ENCODE measurements at places on chromosomes 2 and 18.

DNA sequence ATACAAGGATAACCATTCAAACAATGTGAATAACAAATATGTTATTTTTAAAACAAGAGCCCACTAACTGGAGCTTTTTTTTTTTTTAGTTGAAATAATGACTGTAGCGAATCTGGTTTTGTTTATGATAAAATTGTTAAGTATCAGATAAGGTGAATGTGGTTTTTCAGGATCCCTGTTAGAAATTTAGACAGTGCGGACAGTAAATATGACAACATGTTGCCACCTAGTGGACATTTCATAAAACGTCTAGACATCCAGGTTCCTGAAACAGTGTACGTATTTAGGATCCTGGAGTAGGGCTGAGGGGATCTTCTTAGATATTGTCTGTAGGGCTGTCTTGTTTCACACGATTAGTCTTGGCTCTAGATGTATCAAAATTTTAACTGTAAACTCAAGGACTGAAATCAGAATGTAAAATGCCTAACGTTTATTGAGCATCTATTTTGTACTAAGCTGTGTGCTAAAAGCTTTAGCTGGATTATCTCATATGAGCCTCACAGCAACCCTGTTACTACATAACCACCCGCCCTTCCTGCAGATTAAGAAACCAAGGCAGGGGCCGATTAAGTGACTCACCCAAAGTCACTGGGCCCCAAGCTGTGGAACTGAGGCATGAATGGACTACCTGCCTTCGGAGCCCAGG lies 23.9 kb upstream of the CCDC68 start:
- DNase-seq, result no peak

DNA sequence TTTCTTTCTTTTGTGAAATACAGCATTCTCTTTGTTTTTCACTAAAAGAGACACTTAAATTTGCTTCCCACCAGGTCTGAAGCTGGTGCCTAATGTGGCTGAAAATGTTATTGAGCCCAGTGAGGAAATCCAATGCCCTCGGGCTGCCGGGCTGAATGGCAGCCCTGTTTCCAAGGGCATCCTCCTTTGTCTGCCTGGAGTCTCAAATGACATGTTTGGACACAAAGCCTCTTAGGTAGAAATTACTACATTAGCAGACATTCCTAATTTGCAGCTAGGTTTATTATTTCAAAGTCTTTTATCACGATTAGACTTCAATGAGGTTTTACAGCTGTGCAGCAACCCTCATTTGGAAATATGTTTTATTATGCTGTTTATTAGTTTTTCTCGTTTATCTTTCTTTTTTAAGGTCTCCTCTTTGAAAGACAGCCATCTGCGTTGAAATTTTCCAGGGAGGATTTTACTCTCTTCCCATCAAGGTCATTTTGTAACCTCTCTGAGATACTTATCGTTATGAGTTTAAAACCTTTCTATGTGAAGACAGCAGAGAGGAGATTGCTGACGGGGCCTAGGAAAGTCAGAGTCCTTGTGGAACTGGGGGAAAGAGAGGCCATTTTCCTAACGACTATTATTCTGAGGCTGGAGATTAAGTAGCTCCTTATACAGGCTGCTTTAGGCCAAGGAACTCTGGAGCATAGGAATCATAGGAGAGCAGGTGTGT lies 59.0 kb upstream of the ZNF532 start:
- peak; percentile 90 for DNase-seq

- DNase-seq, result no peak
Observed at GRCh38 chr2:53530126-53530525, 237.5 kb upstream of the CHAC2 start.

DNA sequence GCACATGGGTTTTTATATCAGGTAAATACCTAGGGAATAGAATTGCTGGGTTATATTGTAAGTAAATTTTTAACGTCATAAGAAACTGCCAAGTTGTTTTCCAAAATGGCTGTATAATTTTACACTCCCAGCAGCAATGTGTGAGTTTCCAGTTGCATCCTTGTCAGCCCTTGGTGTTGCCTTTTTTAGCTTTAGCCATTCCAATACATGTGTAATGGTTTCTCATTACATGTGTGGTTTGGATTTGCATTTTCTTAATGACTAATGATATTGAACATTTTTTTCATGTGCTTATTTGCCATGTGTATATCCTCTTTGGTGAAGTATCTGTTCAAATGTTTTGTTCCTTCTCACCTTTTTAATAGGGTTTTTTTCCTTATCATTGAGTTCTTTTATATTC lies 70.8 kb downstream of the ABI2 start:
- DNase-seq, result no peak

- DNase-seq, result no peak
Observed at GRCh38 chr2:181916726-181917718, 25.5 kb downstream of the ITPRID2 start.

DNA sequence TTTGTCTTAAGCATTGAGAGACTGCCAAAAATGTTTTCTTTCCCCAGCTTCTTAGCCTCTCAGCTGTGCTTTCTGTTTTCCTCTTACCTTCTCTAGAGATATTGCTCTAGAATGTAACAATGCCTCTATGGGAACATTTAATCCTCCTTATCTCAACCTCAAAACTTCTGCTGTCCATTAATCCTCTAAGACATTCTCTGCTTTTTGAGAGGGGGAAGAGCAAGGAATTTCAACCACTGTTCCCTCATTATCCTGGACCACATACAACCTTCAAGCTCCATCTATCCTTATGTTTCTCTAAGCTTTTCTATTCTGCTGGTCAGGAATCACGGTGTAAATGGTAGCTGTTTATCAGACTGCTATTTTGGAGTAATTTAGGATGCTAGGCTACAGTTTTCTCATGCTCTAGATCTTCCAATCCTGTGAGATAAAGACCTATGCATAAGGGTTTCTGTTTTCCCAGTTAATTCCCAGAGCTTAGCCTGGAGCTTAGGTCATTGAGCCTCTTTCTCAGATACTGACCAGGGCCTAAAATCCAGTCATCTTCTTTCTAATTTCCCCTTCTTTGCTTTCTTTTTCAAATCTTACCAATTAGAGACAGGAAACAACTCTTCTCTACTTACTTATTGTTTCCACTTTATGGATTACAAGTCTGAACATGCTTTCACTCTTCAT lies 282.0 kb downstream of the CALCRL start:
- DNase-seq, result no peak

DNA sequence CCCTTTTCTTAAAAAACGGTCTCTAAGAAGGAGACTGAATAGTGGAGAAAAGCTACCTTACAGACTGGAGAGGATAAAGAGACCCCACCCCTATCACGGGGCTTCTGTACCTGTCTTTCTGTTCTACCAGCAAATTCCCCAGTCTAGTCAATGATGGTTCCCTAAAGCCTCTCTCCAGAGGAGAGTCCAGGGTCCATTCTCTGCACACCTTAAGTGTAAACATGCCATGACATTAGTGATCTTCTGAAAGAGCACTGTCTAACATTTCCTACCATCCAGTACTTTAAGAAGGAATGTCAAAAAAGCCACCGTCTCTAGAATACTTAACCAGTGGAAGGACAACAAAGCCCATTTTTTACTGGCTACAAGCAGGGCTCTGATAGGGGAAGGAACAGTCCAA lies 17.0 kb upstream of the ERCC3 start:
- DNase-seq, result no peak

DNA sequence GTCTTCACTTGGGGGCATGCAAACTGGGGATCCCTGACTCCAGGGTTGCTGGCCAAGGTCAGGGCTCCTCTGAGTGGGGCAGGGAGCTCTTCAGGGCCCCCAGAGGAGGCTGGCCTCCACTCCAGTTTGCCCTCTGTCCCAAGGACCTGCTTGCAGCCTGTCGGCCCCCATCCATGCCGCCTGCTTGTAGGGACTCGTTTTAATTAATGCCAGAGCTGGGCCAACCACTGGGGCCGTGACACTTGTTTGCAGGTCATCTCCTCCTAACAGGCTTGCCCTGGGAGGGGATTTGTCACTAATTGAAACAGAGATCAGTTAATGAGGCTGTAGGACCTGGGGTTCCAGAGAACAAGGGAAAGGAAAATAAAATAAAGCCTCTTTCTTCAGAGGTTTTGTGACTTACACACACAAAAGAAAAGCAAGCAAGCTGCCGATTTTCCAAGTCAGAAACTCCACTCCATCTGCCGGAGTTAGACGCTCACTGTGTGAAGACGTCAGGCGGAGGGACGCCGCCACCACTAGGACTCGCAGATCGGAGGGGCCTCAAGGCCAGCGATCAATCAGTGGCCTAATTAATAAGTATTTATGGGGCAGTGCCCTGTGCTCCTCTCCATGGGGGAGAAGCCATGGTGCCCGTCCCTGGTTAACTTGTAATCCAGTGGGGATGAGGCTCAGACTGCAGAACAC lies 75.9 kb downstream of the SFXN5 start:
- no peak for DNase-seq

- DNase-seq, result no peak
Observed at GRCh38 chr18:12699747-12700146, 2.8 kb downstream of the CEP76 start.

GRCh38 chr2:59779571-59779970 lies 773.9 kb downstream of the BCL11A start:
- DNase-seq, result no peak

- DNase-seq, result no peak
Observed at GRCh38 chr2:143754742-143755141, 625.5 kb downstream of the ARHGAP15 start.

DNA sequence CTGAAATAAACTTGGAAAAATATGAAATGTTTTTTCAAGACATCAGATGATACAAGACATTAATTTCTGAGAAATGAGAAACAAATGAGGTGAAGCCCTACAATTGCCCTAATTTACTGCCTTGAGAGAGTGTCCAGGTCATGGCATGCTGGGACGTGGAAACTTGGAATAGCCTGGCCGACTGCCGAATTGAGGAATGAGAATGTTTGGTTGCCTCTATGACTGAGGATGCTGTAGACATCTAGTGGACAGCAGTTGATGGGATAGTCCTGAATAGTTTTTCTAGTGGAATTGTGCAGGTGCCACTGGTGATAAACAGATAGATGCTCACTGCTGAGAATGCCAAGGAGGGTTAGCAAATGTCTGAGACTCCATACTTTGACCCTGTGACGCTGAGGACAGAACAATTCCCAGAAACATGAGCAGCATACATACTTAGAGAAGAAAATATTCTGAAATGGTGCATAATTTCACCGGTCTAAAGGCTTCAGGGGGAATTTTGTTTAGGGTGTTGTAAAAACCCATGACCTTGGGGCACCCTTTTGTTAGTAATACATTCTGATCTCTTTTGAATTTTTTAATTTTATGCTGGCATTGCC lies 56.5 kb upstream of the CWC22 start:
- no peak for DNase-seq

DNA sequence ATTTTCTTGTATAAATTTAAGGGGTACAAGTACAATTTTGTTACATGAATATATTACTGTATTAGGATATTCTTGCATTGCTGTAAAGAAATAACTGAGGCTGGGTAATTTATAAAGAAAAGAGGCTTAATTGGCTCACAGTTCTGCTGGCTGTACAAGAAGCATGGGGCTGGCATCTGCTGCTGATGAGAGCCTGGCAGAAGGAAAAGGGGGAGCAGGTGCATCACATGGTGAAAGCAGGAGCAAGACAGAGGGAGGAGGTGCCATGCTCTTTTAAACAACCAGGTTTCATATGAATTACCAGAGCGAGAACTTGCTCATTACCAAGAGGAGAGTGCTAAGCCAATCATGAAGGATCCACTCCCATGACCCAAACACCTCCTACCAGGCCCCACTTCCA lies 399.5 kb upstream of the RAB6C start:
- no peak for DNase-seq

GRCh38 chr2:148065936-148066335 lies 45.0 kb downstream of the MBD5 start:
- DNase-seq, result no peak

DNA sequence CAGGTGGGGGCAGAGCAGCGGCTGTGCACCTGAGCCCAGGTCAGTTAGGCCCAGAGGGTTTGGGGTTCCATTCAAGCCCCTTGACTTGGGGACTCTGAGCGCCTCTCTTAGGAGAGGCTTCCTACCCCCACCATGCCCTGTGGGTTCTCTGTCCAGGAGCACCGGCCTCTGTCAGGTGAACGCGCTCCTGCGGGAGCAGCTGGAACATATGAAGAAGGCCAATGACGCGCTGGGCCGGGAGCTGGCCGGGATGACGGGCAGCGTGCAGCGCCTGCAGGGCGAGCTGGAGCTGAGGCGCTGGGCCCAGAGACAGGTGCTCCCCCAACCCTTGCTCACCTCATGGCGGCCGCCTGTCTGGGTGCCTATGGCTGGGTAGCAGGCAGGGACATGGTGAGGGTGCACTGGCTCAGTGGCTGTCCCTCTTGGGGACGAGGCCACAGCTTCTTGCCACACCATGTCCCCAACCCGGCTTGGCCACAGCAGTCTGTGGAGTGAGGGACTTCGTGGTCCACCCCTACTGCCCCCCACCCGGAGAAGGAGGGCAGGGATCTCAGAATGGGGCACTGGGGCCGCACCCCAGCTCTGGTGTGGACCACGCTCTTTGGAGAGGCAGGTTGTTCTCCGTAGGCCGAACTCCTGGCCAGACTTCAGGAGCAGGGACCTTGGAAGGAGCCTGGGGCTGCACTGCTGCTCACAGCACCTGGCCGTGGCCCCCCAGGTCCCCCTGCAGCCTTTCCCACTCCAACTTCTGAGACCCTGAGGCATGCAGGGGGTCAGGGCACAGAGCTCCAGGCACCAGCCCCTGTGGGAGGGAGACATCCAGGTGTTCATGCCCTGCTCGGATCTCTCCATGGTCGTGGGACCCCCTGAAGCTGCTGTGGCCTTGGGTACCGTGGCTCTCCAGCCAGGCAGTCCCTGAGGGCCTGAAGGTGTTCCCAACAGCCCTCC lies 19.7 kb downstream of the CROCC2 start:
- no peak for DNase-seq

- DNase-seq, result no peak
Observed at GRCh38 chr2:172083628-172084394, 1.5 kb upstream of the DLX1 start.

GRCh38 chr2:112812318-112813267 lies 24.0 kb downstream of the IL1B start:
- no peak for DNase-seq

DNA sequence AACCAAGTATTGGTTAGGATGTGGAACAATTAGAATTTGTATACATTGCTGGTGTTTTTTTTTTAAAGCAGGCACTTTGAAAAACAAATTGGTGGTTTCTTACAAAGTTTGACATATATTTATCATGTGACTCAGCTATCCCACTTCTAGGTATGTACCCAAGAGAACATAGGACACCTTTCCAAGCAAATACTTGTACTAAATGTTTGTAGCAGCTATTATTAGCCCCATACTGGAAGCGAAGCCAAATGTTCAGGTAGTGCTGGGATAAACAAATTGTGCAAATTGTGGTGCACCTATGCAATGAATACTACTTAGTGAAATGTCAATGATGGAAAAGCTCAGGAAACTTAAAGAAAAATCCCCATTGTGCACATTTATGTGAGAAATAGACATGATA lies 101.0 kb downstream of the MIB1 start:
- no peak for DNase-seq

DNA sequence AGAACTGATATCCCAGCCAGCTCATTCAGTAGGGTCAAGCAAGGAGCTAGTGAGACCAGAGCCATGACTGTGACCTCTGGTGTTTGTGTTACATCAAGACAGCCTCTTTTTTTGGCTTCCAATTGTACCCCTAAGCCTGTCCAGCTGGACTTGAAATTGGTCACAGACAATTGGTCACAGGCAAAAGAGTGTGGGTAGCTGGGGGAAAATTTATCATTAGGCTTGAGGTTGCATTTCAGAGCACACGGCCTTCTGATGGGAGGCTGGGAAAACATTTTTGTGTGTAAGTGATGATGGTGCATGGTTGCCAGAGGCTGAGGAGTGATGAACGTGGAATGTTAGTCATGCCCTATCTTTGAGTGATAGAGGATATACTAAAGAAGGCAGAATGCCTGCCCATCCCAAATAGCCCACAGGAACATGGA lies 285.1 kb upstream of the SLC14A2 start:
- DNase-seq, result no peak

- DNase-seq, result no peak
Observed at GRCh38 chr2:142980246-142981068, 103.0 kb downstream of the KYNU start.

All from NCI-H1417 treated with DMSO at 0.1 percent for 48 hours (cell line).